A549 treated with CpdA at 1 μM for 4 hours (cell line): ENCODE measurements at places on chromosomes 2 and 18. TPM values are rescaled to one million over a fixed set of nuclear protein-coding genes. Genes with fewer than 3 reads are reported as not detected.

Gene POTEI
- 0.01 TPM in 1 of 5 replicates, not detected in the others for total RNA-seq

Gene TSPYL6
- not detected in 5 replicates for total RNA-seq

Gene ACTG2
- total RNA-seq: 0.14 to 0.45 TPM (median 0.22 TPM) in 5 replicates

Gene CHST9
- total RNA-seq: not detected in 5 replicates

Gene IL36B
- 0.11 to 0.13 TPM in 2 of 5 replicates, not detected in the others for total RNA-seq

Gene COL4A3
- 0.31 to 1.7 TPM (median 0.65 TPM) in 5 replicates for total RNA-seq

Gene CD302
- 1.9 to 2.7 TPM (median 2.2 TPM) in 5 replicates for total RNA-seq

Gene ATP6V1B1
- total RNA-seq: 1.5 to 2.5 TPM (median 2.4 TPM) in 4 of 5 replicates, not detected in the other

Gene TUBA3E
- total RNA-seq: not detected in 5 replicates

Gene TANC1
- 7.3 to 9.8 TPM (median 9.1 TPM) in 5 replicates for total RNA-seq

Gene CRYBA2
- 0.44 TPM in 1 of 5 replicates, not detected in the others for total RNA-seq

Gene NPHP1
- total RNA-seq: 8.0 to 10.3 TPM (median 8.9 TPM) in 5 replicates

Gene MAP3K19
- not detected in 5 replicates for total RNA-seq

Gene CACNB4
- 0.09 to 0.33 TPM (median 0.16 TPM) in 4 of 5 replicates, not detected in the other for total RNA-seq

Gene REEP1
- 0.43 to 1.3 TPM (median 0.59 TPM) in 5 replicates for total RNA-seq

Gene DOK6
- not detected in 5 replicates for total RNA-seq

Gene DGUOK
- 136 to 152 TPM (median 149 TPM) in 5 replicates for total RNA-seq

Gene NLRC4
- not detected in 5 replicates for total RNA-seq

Gene SPC25
- total RNA-seq: 16.5 to 22.3 TPM (median 19.2 TPM) in 5 replicates

Gene CASP10
- total RNA-seq: 1.8 to 2.5 TPM (median 2.2 TPM) in 5 replicates

Gene PSMA8
- total RNA-seq: not detected in 5 replicates

Gene CIB4
- 0.35 TPM in 1 of 5 replicates, not detected in the others for total RNA-seq

Gene TCF4
- total RNA-seq: 1.4 to 4.1 TPM (median 1.8 TPM) in 5 replicates

Gene SPEG
- 5.0 to 7.9 TPM (median 6.9 TPM) in 5 replicates for total RNA-seq

Gene DPP10
- not detected in 5 replicates for total RNA-seq

Gene CHRNG
- total RNA-seq: not detected in 5 replicates

Gene SERPINB4
- total RNA-seq: 0.16 to 0.26 TPM (median 0.20 TPM) in 5 replicates

Gene GCG
- not detected in 5 replicates for total RNA-seq

Gene STK39
- 14.6 to 19.5 TPM (median 16.4 TPM) in 5 replicates for total RNA-seq

Gene IGFBP5
- 0.21 to 0.31 TPM (median 0.30 TPM) in 5 replicates for total RNA-seq
